HCT116 (cell line): ENCODE measurements at places on chromosomes 7 and 10. TPM values are rescaled to one million over a fixed set of nuclear protein-coding genes. Genes with fewer than 3 reads are reported as not detected.

DNA sequence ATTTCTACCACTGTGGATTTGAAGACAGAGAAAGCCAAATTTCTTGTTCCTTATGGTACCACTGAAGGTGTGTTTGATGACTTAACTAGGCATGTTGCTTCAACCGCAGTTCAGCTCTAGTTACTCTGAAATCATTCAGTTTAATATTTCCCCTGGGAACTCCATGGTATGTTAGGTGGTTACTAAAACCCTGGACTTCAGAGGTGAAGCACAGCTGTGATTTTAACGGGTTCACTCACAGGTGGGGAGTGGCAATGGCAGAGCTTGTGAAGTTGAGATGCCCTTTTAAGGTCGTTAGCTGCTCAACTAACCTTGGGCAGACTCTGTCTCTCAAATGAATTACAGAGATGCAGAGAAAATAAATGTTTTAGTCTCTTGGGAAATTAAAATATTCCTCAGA lies 163.6 kb upstream of the PHYHIPL start:
- DNase-seq, result no peak
- H3K27me3 ChIP-seq, result no peaks in the 10 kb centered on the region
- no peaks in the 10 kb centered on the region for H3K36me3 ChIP-seq

DNA sequence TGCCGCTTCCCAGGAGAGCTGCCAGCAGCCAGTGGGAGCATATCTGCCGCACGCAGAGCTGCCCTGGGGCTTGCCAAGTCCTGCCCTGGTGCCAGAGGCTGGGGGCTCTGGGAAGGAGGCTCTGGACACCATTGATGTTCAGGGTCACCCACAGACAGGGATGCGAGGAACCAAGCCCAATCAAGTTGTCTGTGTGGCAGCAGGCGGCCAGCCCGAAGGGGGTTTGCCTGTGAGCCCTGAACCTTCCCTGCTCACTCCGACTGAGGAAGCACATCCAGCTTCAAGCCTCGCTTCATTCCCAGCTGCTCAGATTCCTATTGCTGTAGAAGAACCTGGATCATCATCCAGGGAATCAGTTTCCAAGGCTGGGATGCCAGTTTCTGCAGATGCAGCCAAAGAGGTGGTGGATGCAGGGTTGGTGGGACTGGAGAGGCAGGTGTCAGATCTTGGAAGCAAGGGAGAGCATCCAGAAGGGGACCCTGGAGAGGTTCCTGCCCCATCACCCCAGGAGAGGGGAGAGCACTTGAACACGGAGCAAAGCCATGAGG lies 94.6 kb downstream of the TACC2 start:
- H3K36me3 ChIP-seq, result no peaks in the 10 kb centered on the region
- H3K27me3 ChIP-seq, result peaks cover 13% of the 10 kb centered on the region; the same call in 1 of the 2 replicates
- DNase-seq, result no peak
- H3K4me1 ChIP-seq, result no peaks in the 10 kb centered on the region
- no peak overlapping the region for H3K4me3 ChIP-seq

DNA sequence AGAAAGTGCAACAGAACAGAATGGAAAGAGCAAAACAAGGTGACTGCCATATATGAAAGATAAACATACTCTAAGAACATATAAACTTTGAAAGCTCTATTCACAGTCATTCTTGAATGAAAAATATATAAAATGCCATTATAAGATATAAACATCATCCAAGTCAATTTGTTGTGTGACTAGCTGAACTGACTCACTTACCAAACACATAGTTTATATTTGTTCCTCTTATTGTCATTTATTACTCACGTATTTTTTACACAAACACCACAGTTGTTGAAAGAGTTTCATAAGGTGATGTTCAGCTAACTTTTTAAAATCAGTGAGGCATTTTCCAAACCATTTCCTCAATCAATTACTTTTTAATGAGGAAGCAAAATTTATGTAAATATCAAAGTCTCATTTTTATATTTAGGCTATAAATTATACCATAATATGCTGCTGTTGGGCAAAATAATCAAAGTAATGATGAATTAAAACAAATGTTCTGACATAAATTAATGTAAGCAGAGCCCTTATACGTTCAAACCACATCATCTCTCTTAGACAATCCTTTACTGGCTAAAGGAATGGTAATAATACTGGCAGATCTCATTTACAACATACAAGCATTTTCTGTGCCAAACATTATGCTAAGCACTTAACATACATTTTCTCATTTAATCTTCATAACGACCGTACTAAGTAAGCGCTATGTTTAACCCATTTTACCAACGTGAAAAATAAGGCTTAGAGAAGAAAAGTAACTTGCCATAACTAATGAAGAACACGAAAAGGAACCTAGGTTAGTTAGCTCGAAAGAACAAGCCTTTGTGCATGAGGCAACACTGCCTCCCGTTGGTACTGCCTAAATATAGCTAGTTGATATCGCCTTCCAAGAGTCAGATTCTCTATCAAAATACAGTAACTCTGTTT lies 7.3 kb downstream of the LRRN3 start:
- peak; percentile 18 for DNase-seq
- H3K4me3 ChIP-seq, result no peak overlapping the region
- H3K27me3 ChIP-seq, result no peaks in the 10 kb centered on the region
- H3K27ac ChIP-seq, result no peak overlapping the region
- no peaks in the 10 kb centered on the region for H3K4me1 ChIP-seq
- no peaks in the 10 kb centered on the region for H3K36me3 ChIP-seq

GRCh38 chr10:122019414-122019975 lies 30.5 kb downstream of the TACC2 start:
- H3K36me3 ChIP-seq, result no peaks in the 10 kb centered on the region
- no peak overlapping the region for H3K4me3 ChIP-seq
- no peak overlapping the region for H3K27ac ChIP-seq
- H3K4me1 ChIP-seq, result no peaks in the 10 kb centered on the region

DENND2A gene
- 0.12 TPM for total RNA-seq

- no peak overlapping the region for H3K4me3 ChIP-seq
- no peaks in the 10 kb centered on the region for H3K4me1 ChIP-seq
- H3K27me3 ChIP-seq, result no peaks in the 10 kb centered on the region
These were observed 83.8 kb upstream of the NRP1 start for GRCh38 chr10:33418301-33418700.

INMT gene
- total RNA-seq, result 0.32 TPM

GRCh38 chr10:535952-536351 lies 153.5 kb downstream of the DIP2C start:
- H3K27me3 ChIP-seq, result no peaks in the 10 kb centered on the region
- no peak overlapping the region for H3K27ac ChIP-seq
- H3K4me1 ChIP-seq, result no peaks in the 10 kb centered on the region

GRCh38 chr7:8433477-8434289 lies at the start of gene NXPH1:
TSS of gene NXPH1 (plus strand) at chr7:8433609.
- H3K27ac ChIP-seq, result no peak within 1 kb of the TSS
- no peak for DNase-seq
- no peaks in the 10 kb centered on the region for H3K36me3 ChIP-seq
- H3K4me1 ChIP-seq, result no peaks in the 10 kb centered on the region
- peaks cover 12% of the 10 kb centered on the region for H3K27me3 ChIP-seq

NUPR2 gene
- total RNA-seq, result not detected

DNA sequence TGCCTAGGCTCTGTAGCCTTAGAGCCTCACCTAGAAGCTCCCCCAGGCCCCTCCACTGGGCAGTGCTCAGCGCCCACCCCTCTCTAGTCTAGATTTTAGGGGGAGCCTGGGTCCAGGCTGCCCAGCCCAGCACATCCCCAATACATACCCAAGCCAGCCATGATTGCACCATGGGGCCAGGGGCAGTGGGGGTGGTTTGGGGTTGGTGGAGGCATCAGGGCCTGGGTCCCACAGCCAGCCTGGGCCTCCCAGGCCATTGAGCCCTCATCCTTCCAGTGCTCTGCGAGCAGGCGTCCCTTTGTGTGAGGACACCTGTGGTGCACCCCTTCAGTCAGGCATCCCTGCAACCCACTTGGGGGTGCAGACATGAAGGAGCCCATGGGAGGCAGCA lies 76.9 kb upstream of the RET start:
- H3K36me3 ChIP-seq, result no peaks in the 10 kb centered on the region
- no peaks in the 10 kb centered on the region for H3K4me1 ChIP-seq
- no peak overlapping the region for H3K27ac ChIP-seq
- H3K4me3 ChIP-seq, result no peak overlapping the region
- DNase-seq, result no peak

GRCh38 chr10:132112611-132113010 lies 46.9 kb downstream of the JAKMIP3 start:
- no peaks in the 10 kb centered on the region for H3K4me1 ChIP-seq
- no peaks in the 10 kb centered on the region for H3K36me3 ChIP-seq
- no peak overlapping the region for H3K27ac ChIP-seq
- H3K4me3 ChIP-seq, result no peak overlapping the region
- DNase-seq, result no peak
- H3K27me3 ChIP-seq, result no peaks in the 10 kb centered on the region
